ENCODE measurements at places on chromosomes 12 and 14. TPM values are rescaled to one million over a fixed set of nuclear protein-coding genes. Genes with fewer than 3 reads are reported as not detected.

GRCh38 chr12:24584032-24584675 lies 364.7 kb downstream of the BCAT1 start:
- no peak for DNase-seq

DNA sequence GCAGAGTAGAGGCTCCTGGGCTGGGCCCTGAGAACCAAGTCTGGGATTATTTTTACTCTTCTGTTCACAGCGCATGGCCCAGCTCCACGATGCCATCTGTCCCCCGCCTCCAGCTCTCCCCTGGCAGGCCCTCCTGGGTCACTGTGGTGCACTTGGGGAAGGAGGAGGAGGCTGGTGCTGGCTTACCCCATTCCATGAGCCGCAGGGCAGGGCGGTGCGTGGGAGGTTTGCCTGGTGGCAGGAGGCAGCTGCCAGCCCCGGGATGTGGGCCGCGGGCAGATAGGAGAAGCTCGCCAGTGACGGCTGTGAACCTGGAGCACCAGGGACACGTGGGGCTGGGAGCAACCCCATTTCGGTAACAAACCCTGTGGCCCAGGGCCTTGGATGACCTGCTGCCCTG lies 23.2 kb downstream of the TEAD4 start:
- no peak for DNase-seq

DNA sequence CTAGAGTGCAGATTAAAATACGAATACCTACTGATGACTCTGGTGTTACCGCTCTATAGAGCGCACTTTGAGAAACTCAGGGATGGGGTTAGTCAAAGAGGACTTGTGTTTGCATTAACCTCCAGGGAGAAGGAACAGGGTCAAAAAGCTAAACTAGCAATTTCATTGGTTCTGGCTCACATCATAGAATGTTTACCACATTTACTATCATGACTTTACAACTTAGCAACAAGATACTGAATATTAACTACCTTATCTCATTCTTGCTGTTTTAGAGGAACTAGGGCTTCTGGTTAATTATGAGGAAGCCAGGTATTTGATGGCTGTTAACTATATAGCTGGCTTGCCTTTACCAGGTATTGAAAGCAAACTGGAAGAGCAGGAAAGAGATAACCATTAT lies 12.8 kb downstream of the LGALS3 start:
- no peak for DNase-seq

VWF gene
- 733 TPM for total RNA-seq

EML5 gene
- total RNA-seq: 0.13 TPM

GRCh38 chr12:24649634-24650033 lies 299.3 kb downstream of the BCAT1 start:
- no peak for DNase-seq

- DNase-seq: no peak
These were observed 262.0 kb upstream of the TMPO start for GRCh38 chr12:98253207-98254037.

GRCh38 chr14:93878871-93879270 lies 48.3 kb upstream of the FAM181A start:
- no peak for DNase-seq

DNA sequence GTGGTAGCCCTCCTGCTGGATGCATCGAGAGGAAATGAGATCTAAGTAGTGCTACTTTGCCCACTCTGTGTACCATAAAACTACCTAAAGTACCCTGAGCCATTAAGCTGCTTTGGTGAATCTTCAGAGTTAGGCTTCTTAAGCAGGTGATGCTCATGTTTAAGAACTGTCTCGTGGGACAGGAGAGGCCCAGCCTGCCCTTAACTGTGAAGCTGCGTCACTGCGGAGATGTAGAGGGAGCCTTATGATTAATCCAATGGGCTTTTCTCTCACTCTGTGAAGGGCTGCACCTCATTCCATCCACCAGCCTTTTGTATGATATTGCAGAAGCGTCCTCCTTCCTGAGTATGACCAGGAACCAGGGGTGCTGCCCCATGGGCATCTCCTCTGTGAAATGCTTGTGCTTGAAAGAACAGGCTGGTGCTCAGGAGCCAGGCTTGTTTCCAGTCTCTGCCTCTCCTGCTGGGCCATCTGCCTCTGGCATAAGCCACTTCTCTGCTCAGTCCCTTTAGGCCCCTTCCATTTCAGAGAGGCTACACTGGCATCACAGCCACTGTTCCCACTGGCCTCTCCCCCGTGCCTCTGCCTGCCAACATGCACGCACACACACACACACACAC lies 6.8 kb upstream of the CCDC177 start:
- no peak for DNase-seq

GRCh38 chr12:41473441-41473840 lies 285.3 kb downstream of the PDZRN4 start:
- DNase-seq: no peak

DNA sequence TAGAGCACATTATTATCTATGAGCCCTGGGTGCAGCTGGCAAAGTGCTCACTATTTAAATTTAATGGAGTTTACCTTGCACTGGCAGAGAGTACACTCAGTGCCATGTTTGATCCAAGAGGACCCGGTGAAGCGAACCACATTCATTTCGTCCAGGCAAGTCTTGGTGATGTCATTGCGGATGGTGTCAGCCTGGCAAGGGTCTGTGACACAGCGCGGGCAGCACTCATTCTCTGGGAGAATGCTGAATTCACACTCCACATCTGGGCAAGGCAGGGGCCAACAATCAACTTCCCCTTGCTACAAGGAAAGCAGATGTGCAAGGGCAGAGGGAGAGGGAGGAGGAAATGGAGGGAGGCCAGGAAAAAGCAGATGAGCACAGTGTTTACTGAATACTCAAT lies 356.2 kb downstream of the NELL2 start:
- no peak for DNase-seq

- DNase-seq: no peak
These were observed 1.9 kb downstream of the ATXN2 start for GRCh38 chr12:111596985-111597830.

- DNase-seq: no peak
These were observed 82.5 kb upstream of the EVL start for GRCh38 chr14:99982537-99983250.

IL26 gene
- not detected for total RNA-seq

SMAGP gene
- total RNA-seq: 10.1 TPM

- no peak for DNase-seq
These were observed 163.1 kb downstream of the CACNA1C start for GRCh38 chr12:2215709-2216560.

GRCh38 chr12:106583242-106584103 lies 669 bp downstream of the RFX4 start:
- DNase-seq: no peak

DNA sequence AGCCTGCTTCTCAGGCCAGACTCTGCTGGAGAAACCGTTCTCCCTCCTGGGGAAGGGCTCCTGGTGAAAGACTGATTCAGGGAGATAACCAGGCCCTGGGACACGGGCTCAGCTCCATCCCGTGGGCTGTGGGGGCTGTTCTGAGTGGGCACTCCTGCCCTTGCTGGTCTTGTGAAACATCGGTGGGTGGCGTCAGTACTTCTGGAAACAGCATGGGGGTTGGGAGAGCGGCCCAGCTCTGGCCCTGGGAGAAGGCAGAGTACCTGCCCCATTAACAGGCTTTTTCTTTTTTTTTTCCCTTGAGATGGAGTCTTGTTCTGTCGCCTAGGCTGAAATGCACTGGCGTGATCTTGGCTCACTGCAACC lies 786 bp downstream of the SLC25A47 start:
- no peak for DNase-seq

GRCh38 chr12:6335451-6336078 lies 6.3 kb downstream of the TNFRSF1A start:
- no peak for DNase-seq

GRCh38 chr14:100532906-100533655 lies 54.1 kb downstream of the BEGAIN start:
- no peak for DNase-seq

DNA sequence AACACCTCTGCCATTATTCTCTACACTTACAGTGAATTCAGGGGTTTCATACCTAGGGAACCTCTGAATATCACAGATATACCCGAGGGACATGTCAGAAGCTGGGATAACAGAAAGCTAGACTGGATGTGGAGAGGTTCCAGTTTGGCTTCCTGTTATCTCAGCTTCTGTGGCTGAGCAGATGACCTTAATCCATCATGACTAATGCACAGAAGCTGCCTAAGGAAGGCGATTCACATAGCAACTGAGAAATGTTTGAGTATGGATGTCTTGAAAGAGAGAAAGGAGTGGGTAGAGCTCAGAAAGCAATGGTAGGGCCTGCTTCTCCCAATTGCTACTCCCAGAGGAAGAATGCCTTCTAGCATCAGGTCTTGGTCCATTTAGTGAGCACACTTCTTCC lies 187.6 kb downstream of the RMST start:
- no peak for DNase-seq

DNA sequence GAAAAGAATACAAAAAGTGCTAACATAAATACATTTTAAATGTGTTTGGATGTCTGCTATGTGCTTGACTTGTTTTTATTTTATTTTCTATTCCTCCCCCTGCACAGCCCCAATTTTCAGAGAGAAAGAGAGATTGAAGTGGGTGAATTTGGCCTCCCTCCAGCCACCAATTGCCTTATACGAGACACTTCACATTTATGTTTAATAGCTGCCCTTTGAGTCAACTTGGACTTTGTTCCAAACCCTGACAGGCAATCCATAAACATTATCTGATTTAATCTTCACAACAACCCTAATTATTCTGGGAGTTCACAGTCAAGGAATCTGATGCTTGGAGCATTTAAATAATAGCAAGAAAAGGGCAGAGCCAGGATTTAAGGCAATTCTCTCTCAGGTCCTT lies 161.7 kb downstream of the SLC15A4 start:
- no peak for DNase-seq

PLXNC1 gene
- 8.9 TPM for total RNA-seq

DNA sequence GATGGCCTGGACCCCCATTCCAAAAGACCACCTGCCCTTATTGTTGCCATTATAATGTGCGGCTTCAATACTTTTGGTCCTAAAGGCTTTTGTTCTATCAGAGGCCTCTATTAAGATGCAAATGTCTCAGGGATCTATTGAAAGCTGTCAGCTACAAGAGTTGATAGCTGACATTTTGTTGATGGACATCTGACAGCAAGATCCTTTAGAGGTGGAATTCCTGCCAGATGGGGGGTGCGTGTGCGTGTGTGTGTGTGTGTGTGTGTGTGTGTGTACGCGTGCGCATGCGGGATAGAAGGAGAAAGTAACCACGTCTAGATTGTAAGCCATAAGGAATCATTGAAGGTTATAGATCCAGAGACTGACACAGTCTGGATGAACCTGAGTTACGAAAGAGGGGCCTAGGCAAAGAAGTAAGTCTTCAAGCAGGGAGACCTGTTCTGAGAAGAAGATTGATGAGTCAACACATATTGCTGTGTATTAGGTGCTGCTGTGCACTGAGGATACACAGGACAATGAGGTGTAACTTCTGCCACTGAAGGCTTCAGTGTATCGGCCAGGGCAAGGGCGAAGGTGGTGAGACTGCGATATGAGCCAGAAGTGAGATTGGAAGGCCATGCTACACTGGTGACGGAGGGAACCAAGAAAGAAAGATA lies 89.2 kb downstream of the PRMT8 start:
- DNase-seq: no peak

DNA sequence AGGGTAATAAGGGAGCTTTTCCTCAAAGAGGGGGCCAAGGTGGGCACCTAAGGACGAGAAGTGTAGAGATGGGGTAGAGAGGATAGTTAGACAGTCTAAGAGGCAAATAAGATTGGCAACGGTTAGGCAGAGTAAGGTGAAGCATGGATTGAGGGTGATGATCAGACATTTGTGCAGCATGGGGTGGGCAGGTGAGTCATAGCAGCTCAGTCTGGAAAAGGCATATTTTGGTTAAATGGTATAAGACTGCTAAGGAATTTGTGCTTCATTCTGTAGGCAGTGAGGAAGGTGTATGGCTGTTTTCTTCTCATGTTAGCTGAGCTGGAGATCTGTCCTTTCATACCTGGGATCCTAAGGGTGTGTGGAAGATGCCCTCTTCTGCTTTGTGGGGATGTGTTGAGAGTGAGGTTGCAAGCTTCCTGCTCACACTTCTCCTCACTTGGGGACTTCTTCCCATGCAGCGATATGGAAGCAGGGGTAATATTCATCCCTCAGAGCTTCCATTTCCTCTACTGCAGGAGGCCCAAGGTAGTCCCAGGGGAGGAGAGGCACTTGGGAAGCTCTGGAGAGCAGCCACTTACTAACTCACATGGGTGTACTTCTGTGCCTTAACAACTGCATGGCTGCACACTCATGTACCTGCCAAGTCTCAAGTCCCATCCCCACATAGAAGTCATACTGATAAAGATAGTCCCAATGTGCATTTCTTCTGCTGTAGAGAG lies 28.9 kb downstream of the GSG1 start:
- no peak for DNase-seq

- DNase-seq: no peak
These were observed 51.1 kb upstream of the KRAS start for GRCh38 chr12:25301798-25302197.

GRCh38 chr12:41903014-41903708 lies 241.5 kb downstream of the GXYLT1 start:
- DNase-seq: no peak

DNA sequence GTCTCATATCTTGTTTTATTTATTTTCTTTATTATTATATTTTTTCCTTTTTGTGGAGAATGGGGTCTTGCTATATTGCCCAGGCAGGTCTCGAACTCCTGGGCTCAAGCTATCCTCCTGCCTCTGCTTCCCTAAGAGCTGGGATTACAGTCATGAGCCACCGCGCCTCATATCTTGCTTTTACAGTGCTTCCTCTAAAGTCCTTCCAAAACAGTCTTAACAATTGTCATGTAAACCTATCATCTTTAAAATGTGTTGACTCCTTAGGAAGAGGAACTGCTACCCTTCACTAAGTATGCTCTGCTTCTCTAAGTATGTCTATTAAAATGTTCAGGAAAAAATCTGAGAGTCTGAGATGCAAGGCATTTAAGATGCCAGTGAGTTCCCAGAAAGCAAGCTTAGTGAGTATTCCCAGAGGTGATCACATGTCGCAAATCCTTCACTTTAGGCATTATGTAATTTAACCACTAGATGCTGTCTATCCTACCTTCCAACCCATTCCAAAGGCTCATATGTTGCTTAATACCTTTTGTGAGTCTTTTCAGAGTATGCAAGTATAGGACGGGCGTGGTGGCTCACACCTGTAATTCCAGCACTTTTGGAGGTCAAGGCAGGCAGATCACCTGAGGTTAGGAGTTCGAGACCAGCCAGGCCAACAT lies 19.7 kb upstream of the FOXJ2 start:
- DNase-seq: no peak

GPR137C gene
- total RNA-seq: 0.13 TPM

DNA sequence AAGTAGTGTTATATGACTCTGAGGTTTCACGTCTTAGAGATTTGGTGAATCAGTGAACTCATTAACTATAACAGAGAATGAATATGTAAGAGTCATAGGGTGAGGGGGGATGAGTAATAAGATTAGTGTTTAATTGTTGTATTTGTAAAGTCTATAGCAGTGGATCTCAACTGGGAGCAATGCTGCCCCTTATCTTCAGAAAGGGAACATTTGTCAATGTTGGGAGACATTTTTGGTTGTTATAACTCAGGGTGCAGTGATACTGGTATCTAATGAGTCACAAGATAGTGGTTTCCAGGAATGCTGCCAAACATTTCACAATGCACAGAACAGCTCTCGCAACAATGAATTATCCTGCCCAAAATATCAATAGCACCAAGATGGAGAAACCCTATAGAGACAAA lies 1193.7 kb downstream of the GALC start:
- no peak for DNase-seq

NINJ2 gene
- total RNA-seq: 18.5 TPM

- no peak for DNase-seq
These were observed 33.2 kb upstream of the KCNH3 start for GRCh38 chr12:49505672-49506071.

RIMBP2 gene
- 1.1 TPM for total RNA-seq

- DNase-seq: no peak
These were observed 7.0 kb downstream of the MTHFD1 start for GRCh38 chr14:64394977-64395633.
